ENCODE measurements at places on chromosomes 7 and 10.
A peak's percentile ranks its signal among the peaks of the same experiment; 100 is the strongest.

DNA sequence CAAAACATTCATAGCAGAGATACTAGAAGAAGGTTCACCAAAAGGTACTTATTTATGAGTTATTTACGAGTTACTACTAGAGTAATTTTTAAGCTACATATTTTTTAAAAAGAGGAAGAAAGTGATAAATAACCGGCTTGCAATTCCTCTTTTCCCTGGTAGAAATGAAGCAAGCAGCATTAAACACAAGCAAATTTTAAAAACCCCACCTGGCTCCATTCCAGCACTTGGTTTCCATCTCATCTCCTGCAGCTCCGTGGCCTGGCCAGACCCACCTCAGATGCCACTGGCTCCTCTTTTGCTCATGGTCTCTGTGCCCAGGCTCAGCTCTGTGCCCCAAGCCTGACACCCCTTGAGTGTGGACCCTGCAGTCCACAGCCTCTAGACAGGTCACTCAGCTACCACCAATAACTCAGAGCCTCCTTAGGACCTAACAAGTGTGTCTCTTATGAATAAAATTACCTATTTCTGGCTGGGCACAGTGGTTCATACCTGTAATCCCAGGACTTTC, 479.5 kb downstream of the TNS3 start:
- no peak for ATAC-seq

DNA sequence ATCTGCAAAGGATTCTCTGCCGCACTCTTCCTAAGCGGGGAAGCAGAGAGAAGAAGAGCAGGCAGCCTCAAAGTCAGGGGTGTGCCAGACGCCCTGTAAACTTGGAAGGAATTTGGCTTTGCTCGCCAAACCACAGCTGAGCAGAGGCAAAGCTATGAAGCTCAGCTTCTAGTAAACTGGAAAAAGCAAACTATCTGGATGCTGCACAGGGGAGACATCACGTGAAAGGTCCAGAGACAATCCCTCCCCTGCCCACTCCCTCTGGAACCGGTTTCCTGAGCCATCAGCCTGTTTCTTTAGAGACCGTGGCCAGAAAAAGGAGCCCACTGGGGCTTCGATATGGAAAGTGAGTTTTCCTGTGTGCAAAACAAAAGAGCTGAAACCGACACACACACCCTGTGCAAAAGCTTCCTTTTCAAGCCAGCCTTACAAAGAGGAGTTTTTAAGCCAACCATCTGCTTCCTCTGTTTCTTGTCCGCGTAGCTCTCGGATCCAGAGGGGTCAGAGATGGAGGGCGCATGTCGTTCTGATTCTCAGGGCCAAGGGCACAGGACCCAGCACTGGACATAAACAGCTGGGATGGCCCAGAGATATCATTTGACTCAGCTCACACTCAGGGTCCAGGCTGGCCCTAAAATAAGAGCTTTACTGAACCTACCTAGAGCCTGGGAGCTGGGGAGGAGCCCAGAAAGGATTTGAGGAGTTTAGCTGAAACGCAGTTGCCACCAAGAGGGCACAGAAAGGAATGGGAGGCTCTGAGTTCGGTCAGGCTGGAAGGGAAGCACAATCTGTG, 58.2 kb upstream of the DNAAF5 start:
- ATAC-seq, result peak; percentile 49

GRCh38 chr10:26412932-26413331, 25.2 kb upstream of the APBB1IP start:
- no peak for ATAC-seq

DNA sequence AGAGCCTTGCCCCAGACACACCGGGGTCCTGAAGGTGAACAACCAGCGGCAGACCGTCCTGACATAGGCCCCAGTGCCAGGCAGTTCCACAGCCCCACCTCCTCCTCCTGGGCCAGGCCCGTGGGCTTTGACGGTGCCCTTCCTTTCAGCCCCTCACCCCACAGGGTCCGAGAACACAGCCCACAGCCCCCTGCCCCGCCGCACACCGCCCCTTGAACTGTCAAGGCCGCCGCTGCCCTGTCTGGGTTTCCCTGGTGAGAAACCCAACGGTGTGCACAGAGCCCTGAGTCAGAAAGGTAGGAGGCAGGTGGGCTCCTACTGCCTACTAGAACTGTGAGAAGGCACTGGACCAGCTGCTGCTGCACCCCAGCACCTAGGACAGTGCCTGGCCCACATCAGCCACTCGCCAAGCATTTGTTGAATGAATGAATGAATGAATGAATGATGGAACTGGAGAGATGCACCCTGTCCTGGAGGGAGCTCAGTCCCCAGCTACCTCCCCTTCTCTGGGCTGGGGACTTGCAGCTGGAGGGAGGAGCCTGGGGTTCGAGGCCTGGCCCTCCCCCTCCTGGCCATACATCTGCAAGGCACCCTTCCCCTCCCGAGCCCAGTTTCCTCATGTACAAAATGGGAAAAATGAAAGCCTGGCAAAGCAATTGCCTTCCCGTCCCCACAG, 117.9 kb downstream of the SLIT1 start:
- no peak for ATAC-seq

- no peak for ATAC-seq
These were observed 14.0 kb upstream of the PKD1L1 start for GRCh38 chr7:47962262-47962661.

DNA sequence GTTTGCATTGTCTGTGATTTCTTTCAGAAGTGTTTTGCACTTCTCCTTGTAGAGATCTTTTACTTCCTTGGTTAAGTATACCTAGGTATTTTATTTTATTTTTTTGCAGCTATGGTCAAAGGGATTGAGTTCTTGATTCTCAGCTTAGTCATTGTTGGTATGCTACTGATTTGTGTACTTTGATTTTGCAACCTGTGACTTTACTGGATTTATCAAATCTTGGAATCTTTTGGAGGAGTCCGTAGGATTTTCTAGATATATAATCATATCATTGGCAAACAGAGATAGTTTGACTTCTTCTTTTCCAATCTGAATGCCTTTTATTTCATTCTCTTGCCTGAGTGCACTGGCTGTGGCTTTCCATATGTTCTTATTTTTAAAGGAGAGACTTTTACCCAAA, 41.9 kb downstream of the CCSER2 start:
- no peak for ATAC-seq

DNA sequence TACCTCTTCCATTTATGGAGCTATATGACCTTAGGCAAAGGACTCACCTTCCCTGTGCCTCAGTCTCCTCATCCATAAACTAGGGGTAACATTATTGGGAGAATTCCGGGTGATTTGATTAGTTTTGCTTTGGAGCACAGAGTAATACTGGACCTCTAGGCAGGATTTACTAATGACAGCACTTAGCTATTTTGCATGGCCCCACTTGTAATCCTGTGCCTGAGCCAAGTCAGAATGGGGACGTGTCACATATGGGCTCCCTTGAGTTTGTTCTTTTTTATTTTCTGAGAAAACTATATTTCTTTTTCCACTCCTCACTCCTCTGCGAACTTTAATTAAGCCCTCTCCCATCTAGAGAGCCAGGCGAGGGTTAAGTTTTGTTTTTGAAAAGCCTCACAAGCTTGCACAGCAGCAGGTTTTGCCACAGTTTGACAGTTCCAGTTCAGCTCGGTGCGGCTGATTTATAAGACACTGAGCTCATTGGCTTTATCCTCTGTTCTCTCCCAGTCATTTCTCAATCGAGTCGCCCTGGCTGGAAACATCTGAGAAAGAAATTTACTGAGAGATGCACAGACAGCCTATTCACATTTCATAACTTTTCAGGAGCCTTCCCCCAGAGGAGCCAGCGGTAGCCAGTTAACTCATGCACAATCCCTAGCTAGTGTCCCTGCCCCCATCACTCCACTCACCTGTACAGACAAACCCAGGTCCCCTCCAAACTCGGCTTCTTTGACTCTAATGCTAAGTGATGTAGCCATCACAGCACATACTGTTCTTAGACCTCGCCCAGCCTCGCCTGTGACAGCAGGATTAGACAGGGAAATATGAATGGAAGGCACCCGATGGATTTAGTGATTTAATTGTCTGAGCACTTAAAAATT, 441.9 kb upstream of the NPVF start:
- peak; percentile 89 for ATAC-seq

DNA sequence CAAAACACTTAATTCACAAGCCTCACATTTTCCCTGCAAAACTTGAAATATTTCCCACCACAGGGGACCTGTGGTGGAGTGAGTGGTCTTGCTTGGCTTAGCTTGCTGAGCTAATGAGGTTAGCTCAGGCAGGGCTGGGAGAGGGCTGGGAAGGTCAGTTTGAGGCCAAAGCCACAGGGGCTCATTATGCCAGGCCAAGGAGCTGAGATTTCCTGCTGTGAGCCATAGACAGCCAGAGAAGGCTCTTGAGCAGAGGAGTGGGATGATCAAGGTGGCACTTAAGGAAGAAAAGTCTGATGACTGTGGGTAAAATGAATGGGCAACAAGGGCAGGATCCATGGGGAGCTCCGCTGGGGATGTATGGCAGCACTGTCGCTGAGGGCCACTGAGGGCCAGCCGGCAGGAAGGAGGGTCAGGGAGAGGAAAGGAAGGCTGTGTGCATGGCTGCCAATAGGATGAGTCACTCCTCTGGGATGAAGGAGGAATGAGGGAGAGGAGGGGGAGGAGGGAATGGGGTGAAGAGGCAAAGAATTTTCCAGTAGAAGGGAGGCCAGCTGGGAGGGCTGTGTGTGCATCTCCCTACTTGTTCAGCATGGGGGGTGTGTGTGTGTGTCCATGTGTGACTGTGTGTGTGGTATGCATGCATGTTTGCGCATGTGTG, 18.7 kb upstream of the ZNF488 start:
- ATAC-seq, result peak; percentile 89

DNA sequence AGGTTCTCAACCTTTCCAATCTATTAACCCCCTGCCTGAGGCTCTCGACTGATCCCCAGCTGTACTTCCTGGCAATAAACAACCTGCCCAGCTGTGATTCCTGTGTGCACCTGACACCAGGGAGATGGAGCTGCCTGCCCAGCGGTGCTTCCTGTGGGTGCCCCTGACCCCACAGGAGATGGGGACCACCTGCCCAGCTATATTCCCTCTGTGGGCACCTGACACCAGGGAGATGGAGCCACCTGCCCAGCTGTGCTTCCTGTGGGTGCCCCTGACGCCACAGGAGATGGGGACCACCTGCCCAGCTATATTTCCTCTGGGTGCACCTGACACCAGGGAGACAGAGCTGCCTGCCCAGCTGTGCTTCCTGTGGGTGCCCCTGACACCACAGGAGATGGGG, 184.0 kb downstream of the DIP2C start:
- ATAC-seq, result no peak

- no peak for ATAC-seq
These were observed 63.1 kb downstream of the TNS3 start for GRCh38 chr7:47518827-47519226.

DNA sequence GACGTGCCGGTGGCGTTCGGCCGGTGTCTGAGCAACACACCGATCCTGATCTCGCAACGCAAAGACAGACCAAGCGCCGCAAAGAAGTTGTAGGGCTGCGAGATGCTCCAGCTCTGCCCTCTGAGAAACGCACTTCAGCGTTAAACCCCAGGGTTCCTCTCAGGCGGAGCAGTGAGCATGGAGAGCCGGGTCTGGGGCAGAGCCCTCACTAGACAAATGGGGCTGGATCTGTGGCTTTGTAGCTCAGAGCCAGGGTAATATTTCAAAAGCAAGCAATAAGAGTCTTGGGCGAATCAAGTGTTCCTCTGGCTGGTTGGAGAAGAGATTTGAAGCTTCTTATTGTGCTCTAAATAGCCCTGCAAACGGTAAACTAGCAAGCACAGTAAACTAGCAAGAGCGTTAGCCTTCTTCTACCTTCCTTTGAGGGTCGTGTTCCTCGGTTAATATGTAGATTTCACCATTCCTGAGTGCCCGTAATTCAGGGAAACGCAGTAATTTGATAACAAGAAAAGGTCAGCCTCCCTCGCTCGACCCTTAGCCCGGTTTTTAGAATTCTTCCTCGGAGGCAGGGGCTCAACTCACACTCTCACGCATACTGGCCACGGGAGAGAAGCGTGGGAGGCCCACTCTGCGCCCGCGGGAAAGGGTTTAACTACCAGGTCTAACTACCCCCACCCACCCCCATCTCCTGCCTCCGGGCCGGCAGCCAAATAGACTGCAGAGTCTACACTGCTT, 6.7 kb downstream of the SKAP2 start:
- peak; percentile 35 for ATAC-seq

DNA sequence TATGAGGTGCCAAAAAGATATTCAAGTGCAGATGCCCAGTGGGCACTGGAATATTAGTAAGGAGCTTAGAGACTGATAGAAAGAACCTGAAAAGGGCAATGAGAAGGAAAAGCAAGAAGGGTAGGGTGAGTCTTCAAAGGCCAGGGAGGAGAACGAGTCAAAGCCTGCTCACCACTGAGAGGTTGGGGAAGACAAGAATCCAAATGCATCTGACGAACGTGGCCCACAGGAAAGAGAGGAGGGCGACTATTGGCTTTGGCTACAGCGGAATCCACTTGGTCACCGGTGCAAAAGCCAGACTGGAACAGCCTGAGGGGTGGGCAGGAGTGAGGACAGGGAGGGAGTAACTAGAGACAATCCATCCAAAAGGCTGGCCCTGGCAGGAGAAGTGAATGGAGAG, 216.7 kb upstream of the KLF14 start:
- ATAC-seq, result no peak

- ATAC-seq, result no peak
These were observed 72.7 kb downstream of the TMEM130 start for GRCh38 chr7:98797150-98797549.

- no peak for ATAC-seq
These were observed 67.4 kb downstream of the PLXNA4 start for GRCh38 chr7:132508724-132509353.

DNA sequence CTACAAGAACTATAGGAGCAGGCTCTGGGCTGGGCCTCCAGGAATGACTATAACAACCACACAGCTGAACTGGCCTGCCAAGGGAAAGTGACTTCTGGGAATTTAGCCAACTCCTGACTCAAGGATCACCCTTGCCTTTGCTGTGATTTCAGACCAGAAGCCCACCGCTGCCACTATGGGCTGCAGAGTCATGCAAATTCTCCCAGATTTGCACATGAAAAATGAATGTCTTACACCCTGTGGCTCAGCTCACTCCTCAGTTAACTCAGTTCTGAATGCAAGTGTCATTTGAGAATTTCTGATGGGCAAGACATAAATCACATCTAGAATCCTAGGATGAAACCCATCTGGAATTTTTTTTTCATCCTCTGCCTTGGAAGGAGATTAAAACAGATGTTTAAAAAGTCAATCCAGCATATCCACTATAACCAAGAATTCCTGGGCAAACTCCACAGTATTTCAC, 186.5 kb upstream of the BET1 start:
- no peak for ATAC-seq

DNA sequence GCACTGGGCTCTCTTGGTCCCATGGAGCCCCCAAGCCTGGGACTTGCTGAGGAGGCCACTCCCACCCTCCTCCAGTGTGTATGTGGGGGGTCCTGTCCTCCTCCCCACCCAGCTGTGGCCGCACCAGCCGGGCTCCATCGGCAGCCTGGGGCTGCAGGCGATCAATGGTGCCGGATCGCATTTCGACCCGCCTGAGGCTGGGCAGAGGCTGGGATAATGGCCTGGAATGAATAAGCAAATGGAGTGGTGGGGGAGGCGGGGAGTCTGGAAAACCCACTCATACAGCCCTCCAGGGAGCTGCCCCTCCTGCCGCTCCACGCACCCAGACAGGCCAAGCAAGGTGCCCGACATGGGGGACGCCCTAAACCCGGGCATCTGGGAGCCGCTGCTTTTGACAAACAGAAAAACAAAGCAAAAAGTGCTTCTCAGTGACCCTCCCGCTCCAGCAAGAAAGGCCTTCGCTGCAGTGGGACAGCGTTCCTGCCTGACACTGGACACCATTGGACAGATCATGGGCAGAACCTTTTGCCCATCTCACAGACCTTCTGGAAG, 160.5 kb downstream of the NRF1 start:
- ATAC-seq, result no peak

Data from gastroesophageal sphincter (tissue), 4 donors.